G401 (cell line): ENCODE measurements at places on chromosomes 5 and 9.

- DNase-seq: peak; percentile 69
These were observed 315.4 kb downstream of the CTNND2 start for GRCh38 chr5:11588803-11589202.

GRCh38 chr5:95940758-95941682, 20.6 kb downstream of the ELL2 start:
- no peak for DNase-seq

DNA sequence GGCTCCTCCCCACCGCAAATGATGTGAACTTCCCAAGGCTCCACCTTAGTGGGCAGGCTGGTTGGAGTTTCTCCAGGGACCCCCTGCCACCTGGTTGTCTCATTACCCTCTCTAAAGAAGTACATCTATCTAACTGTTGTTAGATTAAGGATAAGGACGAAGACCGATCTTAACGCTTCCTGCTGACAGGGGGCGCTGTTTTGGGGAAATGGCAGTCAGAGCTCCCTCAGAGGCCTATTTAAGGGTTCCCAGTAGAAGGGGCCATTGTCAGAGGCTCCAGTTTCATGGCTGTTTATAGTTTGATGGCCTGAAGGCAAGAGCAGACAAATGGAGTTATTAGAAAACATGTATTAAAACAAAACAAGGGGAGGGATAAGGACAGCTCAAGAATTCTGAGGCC, 100.1 kb downstream of the SPEF2 start:
- DNase-seq: no peak

DNA sequence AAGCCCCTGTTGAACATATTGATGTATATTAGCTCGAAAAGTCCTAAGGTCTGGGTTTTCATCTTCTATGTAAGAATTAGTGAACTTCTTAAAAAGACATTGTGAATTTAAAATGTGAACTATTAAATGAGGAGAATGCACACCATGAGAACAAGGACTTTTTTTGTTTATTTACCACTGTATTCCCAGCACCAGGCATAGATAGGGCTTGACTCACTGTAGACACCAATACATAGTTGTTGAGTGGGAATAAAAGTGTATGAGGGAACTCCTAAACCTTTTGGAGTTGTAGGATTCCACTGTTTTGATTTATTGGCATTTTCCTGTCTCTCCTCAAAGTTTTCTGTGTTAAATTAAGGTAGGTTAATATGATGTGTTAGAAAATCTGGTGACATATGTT, 40.3 kb downstream of the NNT start:
- DNase-seq: no peak

DNA sequence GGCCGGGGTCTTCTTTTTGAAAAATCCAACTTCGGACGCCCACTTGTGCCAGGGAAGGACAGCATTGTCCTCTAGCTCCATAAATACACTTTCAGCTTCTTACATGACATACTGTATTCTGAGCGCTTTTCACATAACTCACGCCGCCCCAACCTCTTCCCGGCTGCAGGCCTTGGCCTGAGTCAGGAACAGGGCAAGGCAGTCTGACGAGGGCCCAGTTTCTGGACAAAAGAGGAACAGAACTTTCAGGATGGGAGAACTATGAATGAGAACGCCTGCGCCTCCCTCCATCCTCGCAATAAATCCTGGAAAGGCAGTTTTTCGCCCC, 650 bp downstream of the DCTN4 start:
- DNase-seq: no peak
